ENCODE measurements at places on chromosomes 13 and 19. TPM values are rescaled to one million over a fixed set of nuclear protein-coding genes. Genes with fewer than 3 reads are reported as not detected.

Gene CABP5
- not detected for total RNA-seq

Gene CGB1
- total RNA-seq, result not detected

Gene TCF3
- total RNA-seq, result 102 TPM

Gene TINCR
- not detected for total RNA-seq

Gene ELANE
- total RNA-seq, result 8.4 TPM

Gene PDX1
- not detected for total RNA-seq

Gene SERTM1
- not detected for total RNA-seq

Gene ZNF100
- total RNA-seq, result 1.8 TPM

Gene PLIN4
- 0.47 TPM for total RNA-seq

Gene WDR88
- not detected for total RNA-seq

Gene MTUS2
- not detected for total RNA-seq

Gene STARD13
- 9.1 TPM for total RNA-seq

Gene IGLON5
- total RNA-seq, result 0.09 TPM

Gene RASGRP4
- total RNA-seq, result 0.12 TPM

Gene SLC17A7
- total RNA-seq, result not detected

Gene ZNF714
- 4.6 TPM for total RNA-seq

Gene ZNF563
- 3.7 TPM for total RNA-seq

Gene NCR1
- not detected for total RNA-seq

Gene DHPS
- 66.1 TPM for total RNA-seq

Gene KIR3DL1
- not detected for total RNA-seq

Gene ZNF154
- 4.3 TPM for total RNA-seq

Gene ZNF763
- 1.6 TPM for total RNA-seq

Gene ETHE1
- total RNA-seq, result 78.2 TPM

Gene CBARP
- total RNA-seq, result 3.3 TPM

Gene INAFM1
- total RNA-seq, result 7.9 TPM

Gene SLITRK1
- 0.47 TPM for total RNA-seq

Gene RGL3
- not detected for total RNA-seq

Gene PODNL1
- 8.2 TPM for total RNA-seq

Gene GJA3
- total RNA-seq, result 0.34 TPM

Gene NPHS1
- total RNA-seq, result not detected

Gene ZIC5
- not detected for total RNA-seq

Gene STAP2
- total RNA-seq, result 6.1 TPM

Gene PARP4
- 35.3 TPM for total RNA-seq

Gene C3
- total RNA-seq, result 318 TPM

Gene IGFL2
- total RNA-seq, result not detected

Gene VMAC
- total RNA-seq, result 3.5 TPM

Gene MYH14
- total RNA-seq, result not detected

Gene CGB3
- not detected for total RNA-seq

Gene POGLUT2
- total RNA-seq, result 40.6 TPM

Gene ZNF701
- total RNA-seq, result 3.9 TPM

Measured in pericardium fibroblast (primary cell).